Kidney capillary endothelial cell (primary cell): ENCODE measurements at places on chromosomes 6 and 20.

DNA sequence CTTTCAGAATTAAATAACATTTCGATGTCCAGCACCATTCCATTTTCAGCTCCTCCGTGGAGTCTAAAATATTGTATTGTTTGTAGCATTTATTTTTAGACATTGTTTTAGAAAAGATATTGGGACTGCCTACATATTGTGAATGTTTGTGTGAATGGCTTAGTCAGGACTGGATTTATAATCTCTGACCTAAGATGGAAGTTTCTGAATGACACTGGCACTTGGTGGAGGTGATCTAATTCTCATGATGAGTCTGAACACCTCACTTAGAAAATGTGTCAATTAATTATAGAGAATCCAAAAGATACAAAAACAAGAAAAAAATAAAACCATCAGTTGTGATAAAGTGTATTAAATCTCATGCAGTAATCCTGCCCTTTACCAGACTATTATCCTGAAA lies 60.8 kb upstream of the HBS1L start:
- no peak for DNase-seq

- no peak for DNase-seq
Observed at GRCh38 chr20:45934046-45934585, 367 bp upstream of the PCIF1 start.

GRCh38 chr20:1293641-1294379 lies 27.7 kb downstream of the SNPH start:
- DNase-seq: no peak

DNA sequence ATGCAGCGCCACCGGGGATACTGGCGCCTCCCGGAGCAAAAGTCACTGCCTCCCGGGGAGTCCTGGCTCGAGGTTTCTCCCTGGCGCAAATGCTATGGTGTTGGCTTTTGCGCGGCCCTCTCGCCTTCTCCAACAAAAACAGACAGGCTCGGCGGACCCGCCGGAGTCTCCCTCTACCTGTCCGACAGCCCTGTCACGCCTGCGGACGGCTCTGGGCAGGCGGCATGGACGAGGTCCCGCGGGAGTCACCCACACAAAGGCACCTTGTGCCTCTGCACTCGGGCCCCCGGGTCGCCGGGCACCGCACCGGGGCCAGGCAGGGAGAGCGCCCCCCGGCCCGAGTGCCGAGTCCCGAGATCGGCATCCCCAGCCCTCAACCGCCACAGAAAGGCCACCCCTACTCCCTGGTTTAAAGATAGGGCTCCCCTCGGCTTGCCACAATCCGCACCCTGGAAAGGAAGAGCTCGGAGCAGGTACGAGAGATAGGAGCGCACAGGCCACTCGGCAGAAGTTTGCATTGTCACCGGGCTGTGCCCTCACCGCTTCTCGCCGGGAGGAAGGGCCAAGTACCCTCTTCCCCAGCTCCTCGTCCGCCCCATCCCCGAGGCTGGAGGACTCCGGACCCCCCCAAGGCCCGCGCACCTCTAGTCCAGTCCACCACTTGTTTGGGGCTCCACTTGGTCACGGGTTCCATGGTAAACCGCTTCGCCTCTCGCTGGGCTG lies 903 bp downstream of the CNKSR3 start:
- no peak for DNase-seq

- DNase-seq: peak; percentile 77
Observed at GRCh38 chr20:51639206-51639832, 96.8 kb upstream of the NFATC2 start.

DNA sequence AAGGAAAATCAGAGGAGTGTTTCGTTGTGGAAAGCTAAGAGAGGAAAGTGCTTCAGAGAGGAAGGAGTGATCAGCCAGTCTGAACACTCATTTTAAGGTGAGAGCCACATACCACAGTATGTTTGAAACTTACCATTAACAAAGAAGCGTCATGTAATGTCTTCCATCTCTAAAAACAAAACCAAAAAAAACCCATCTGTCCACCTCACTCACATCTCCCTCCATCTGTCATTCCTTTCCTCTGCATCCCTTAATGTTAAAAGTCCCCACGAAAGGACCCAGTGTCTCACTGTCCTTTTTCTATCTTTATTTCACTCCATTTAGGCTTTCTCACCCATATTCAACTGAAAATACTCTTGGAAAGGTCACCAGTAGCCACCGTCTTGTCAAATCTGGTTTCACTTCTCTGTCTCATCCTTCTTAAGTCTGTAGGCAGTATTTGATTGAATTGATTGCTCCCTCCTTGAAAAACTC lies 59.4 kb upstream of the GNRH2 start:
- no peak for DNase-seq

DNA sequence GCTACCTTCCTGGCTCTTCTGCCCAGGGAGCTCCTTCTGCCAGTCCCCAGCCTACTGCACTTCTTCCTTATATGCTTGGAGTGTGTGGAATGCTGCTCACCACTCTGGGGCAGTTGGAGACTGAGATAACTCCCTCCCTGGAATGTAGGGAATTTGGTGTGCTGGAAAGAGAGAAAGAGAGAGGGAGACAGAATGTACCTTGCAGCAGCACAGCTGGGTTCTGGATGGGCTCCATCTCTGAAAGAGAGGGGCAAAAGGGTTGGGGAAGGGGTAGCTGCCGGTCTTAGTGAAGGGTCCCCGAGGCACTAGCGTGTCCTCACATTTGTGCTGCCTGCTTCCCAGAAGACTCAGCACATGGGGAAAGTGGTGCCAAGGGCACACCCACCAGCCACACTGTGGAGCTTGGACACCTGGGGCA lies 40.2 kb upstream of the DDR1 start:
- no peak for DNase-seq

DNA sequence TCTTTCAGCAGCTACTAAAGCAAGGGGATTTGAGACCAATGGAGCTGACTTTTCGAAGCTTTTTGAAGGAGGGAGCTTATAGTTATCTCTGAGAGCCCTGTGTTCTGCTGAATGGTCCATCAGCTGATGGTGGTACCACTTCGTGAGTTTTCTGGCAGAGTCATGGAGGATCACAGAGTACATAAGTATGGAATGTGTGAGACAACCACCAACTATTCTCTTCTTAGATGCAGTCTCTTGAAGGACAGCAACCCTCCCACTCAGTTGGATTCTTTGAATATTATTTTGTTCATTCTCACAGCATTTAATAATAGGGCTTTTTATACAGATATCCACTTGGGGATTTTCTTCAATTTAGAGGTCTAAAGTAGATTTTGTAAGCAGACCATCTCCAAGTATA lies 75.3 kb downstream of the ELOVL2 start:
- DNase-seq: no peak

DNA sequence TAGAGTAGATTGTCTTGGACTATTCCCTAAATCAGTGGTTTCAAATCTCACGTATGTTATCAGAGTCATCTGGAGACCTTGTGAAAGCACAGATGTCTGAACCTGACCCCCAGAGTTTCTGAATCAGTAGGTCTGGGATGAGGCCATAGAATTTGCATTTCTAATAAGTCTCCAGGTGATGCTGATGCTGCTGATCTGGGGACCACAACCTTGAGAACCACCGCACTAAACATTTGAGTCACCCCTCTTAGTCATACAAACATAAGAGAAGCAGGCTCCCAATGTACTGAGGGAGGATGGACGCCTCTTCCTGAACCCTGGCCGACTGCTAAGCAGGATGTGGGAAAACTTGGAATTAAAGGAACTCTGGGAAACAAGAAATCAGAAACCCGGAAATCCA lies 187.8 kb upstream of the PRDM1 start:
- peak; percentile 47 for DNase-seq
